ENCODE measurements at places on chromosomes 7 and 10.

GRCh38 chr7:150855476-150856302 is 3.4 kb downstream of the AOC1 start:
- no peak for DNase-seq

GRCh38 chr7:128271942-128272481 is 30.9 kb downstream of the LEP start:
- no peak for DNase-seq

DNA sequence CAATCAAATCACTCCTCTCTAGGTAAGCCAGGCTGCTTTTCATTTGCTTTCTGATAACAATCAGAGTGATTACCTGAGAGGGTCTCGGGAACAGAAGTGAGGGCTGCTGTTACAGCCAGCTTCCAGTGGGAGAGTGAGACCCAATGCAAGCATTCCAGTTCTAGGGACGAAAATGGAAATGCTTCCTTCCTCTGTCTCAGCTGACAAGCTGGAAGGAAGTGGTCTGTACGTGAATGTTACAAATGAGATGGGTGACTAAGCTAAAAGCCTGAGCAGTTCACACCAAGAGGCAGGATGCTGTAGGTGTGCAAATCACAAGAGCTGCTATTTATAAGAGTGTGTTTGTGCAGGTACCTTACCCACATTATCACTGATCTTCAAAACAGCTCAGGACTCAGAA is 772.4 kb downstream of the GRID1 start:
- no peak for DNase-seq

DNA sequence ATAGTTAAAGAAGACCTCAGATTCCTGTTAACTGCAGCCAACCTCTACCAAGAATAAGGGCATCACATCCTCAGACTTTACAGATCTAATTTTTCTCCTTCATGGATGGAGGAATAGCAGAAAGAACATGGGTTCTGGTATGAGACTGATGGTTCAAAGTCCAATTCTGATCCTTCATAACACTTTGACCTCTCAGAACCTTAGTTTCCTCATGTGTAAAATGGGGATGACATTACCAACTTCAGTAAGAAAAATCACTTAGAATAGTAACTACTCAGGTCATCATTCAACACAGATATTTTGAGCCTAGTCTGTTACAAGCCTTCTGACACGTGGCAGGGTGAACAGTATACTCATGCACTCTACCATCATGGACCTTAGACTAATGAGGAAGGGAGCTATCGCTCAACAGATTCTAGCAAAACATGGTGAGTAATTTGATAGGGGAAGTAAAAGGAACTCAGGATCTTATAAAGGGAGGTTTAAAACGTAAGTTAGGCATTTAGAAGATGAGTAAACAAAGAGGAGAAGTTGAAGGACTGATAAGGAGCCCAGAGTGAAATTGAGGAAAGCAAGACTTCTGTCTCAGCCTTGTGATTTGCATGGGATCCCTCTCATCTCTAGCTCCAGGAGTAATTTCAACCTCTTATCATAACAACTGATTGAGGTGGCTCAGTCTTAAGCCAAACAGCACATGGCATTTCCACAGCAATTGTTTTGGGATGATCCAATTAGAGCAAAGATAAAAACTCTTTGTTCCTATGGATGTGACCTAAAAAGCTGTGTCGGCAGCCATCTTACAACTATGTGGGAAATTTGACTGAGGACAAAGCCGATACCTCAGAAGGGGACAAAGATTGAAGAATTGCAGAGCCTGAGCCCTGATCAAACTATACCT is 69.2 kb upstream of the TCF7L2 start:
- no peak for DNase-seq
